NCI-H2081 (cell line): ENCODE measurements at places on chromosomes 6 and 20.
A peak's percentile ranks its signal among the peaks of the same experiment; 100 is the strongest.

DNA sequence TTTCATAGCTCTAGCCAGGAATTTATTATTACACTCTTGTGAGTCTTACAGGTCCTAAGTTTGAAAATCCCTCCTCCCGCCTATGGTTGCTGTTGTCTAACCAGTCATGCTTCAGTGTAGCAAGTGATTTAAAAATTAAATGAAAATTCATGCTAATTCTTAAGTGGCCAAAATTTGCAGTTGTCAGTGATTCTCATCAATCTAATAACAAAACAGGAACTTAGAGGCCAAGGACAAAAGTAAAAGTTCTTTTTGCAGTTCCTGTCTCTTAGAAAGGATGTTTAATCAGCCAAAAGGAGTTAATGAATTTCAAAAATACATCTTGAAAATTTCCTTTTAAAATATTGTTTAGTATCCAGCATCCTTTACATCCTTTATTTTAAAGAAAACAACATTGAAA lies 36.3 kb downstream of the VTA1 start:
- DNase-seq = no peak

GRCh38 chr6:168186438-168186837 lies 107.4 kb upstream of the FRMD1 start:
- no peak for DNase-seq

DNA sequence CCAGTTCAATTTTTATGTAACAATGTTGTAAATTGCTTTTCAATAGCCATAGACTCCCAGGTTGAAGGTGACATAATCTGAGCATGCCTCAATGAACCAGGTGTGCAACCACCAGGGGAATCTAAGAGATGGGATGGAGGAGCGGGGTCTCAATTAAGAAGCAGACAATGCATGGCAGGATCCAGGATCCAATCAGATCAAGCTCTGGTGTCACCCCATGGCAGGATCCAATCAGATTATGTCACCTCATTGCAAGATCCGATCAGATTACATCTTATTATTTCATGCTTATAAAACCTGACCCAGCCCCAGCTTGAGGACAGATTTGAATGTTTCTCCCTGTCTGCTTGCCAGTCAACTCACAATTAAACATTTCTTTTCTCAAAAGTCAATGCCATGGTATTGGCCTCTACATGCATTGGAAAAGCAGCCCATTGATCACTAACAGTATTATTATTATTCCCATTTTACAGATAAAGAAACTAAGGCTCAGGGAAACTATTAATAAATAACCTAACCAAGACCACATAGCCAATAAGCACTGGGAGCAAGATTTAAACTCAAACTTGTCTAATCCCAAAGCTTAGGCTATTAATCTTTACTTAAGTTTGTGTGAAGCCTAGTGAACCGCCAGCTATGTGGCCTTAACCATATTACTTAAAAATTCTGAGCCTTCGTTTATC lies 14.3 kb upstream of the SIRT5 start:
- peak; percentile 36 for DNase-seq

DNA sequence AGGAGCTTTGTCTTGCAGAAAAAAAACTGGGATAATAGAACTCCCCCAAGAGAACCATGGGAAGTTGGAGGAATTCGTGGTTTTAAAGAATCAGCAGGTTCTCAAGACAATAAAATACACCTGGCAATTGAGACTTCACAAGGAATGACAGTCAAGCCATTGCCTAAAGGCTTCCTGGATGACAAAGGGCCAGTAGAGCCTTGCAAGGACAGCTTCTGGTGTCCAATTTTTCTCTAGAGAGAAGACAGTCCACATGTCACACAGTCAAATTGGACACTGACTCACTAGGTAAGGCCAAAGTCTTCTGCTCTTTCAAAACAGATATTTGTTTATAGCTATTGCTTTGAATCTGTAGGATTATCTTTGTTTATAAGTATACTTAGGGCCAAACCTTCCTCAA lies 80.3 kb upstream of the BMP5 start:
- no peak for DNase-seq

- no peak for DNase-seq
Observed at GRCh38 chr6:25606151-25606550, 45.9 kb upstream of the SCGN start.
